ENCODE measurements at places on chromosomes 7 and 10.

GRCh38 chr7:87480386-87480785 lies 4.9 kb upstream of the ABCB4 start:
- DNase-seq: no peak

DNA sequence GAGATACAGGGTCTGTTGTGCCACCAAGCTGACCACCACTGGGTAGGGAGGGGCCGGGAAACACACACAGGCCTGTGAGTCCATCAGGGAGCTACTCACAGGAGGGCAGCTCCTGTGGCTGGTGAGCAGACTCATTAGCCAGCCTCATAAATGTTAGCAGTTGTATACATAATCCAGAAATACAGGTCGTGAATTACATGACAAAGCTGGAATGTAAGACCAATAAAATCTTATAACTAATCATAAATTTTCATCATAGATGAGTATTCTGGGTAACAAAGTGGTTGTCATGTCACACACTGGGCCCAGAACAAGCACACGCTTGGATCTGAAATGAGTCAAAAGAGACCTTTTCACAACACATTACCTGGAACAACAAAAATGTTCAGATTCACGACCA lies 642.6 kb upstream of the AUTS2 start:
- DNase-seq: no peak

DNA sequence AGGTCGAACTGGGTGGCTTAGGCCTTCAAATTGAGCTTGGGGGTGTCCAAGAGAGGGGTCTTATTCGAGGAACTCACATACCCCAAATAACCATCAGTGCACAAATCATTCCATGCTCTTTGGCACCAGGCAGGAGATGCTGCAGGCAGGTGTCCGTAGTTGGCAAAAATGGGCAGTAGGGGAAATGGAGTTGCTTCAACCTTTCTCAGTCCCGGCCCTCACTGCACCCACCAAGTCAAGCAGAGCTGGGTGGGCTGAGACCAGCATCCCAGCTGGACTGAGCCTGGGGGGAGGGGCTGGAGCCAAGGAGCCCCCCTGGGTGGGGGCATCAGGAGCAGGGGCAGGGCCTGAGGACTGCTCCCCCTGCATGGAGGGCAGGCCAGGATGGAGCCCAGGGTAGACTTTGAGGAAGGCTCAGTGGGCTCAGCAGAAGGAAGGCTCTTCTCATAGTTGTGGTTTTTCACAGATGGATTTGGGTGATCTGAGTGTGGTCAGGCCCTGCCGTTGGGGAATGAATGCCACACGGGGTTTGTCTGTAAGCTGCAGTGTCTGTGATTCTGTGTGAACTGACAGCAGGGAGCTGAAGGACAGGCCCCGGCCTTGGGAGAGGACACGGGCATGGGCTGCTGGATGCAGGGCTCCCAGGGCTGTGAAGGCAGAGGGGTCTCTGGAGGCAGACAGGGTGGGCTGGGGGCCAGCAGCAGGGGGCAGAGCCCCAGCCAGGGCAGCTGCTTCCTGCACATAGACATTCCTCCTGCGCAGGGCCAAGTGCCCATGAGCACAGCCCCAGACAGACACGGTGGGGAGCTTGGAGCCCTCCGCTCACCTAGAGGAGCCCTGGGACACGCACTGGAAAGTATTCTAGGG lies 144.5 kb downstream of the ADCY1 start:
- DNase-seq: no peak

GRCh38 chr10:118950190-118950680 lies 79.3 kb upstream of the NANOS1 start:
- DNase-seq: no peak

DNA sequence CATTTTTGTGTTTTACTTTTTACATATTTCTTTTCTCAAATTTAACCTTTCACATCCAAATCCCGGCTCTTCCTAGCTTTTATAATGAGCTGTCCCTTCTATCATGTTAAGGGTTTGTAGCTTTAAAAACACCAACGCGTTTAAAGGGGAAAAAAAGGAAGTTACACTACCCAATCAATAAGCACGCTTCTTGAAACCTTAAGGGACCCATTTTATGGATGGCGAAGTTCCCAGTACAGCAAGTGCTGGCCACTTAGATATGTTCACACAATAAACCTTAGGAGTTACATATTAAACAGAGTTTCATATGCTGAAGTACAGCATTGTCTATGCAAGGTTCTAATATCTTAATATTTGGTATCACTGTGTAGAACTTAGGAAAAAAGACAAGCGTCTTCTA lies 1.8 kb downstream of the GNG11 start:
- no peak for DNase-seq

GRCh38 chr7:97733276-97734161 lies 1.6 kb downstream of the TAC1 start:
- no peak for DNase-seq

DNA sequence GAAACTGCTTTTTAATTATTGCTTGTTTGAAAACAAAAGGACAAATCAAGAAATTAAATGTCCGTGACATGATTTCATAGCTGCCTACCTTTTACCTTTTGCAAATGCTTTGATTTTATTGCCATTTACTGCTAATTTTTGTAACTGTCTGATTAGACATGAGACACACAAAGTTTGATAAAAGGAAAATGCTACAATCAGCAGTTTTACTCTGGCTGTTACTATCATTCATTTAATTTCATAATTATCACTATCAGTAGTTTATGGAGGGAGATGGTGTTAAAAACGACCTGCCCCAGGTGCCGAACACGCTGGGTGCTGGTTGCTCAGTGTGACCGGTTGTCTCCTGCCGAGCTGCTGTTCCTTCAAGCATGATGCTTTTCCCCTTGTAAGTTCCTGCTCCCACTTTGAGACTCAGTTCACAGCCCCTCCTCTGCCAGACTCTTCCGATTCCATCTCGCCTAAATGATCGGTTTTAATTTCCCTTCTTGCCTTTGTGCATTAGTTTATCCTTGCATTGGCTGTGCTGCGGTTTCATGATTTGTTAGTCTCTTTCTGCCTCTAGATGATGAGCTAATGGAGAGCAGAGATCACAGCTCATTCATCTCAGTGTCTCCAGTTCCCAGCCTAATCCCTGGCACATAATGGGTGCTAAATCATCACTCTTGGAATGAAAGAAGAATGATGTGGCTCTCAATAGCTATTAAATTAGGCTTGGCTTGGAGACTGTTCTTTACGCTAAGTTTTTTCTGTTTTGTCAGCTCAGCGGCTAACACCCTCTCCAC lies 110.6 kb downstream of the PFKFB3 start:
- no peak for DNase-seq

- DNase-seq: no peak
These were observed 4.2 kb upstream of the EZH2 start for GRCh38 chr7:148888300-148888699.

DNA sequence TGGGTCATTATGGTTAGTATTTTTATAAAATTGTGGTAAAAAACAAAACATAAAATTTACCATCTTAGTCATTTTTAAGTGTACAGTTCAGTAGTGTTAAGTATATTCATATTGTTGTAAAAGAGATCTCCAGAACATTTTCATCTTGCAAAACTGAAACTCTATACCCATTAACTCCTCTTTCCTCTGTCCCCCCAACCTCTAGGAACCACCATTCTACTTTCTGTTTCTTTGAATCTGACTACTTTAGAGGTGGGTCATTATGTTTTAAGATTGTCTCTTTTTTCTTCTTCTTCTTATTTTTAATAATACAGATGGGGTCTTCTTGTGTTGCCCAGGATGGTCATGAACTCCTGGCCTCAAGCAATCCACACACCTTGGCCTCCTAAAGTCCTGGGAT lies 84.1 kb downstream of the DOCK4 start:
- no peak for DNase-seq

DNA sequence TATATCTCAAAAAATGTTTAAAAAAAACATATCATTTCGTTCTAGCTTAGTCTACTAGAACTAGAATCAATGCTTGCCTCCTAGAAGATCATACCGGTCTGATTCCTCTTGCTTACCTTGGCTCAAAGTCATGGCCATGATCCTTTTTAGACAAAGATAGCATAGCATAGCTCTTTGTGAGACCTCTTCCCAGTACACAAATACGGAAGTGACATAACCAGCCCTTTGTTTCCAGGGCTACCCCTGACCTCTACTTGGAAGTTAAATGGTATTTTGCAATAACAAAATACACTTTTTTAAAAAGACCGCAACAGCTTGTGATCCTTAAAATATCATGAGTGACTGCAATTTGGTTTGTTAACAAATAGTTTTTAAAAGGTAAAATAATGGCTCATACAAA lies 130.7 kb upstream of the NOBOX start:
- DNase-seq: no peak

GRCh38 chr10:127526161-127526560 lies 22.9 kb upstream of the NPS start:
- no peak for DNase-seq

GRCh38 chr7:74483402-74484336 lies 30.0 kb downstream of the GTF2IRD1 start:
- no peak for DNase-seq

- DNase-seq: no peak
These were observed 527 bp upstream of the HERPUD2 start for GRCh38 chr7:35695473-35695850.

DNA sequence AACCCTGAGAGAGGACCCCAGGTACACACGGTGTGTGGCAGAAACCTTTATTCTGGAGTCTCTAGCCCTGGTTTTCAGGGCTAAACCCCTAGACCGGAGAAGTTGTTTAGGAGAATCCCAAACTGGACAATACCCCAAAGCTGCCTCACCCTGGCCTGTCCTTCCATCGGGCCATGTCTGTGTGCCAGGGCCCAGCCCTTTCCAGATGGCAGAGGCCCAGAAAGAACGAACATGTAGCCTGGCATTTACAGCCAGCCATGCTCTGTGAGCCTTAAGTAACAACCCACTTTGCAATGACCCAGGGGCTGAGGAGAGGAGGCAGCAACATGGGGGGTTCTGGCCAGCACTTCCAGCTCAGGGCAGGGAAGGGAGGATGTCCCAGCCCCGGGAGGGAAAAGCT lies 142.1 kb downstream of the NEURL1 start:
- DNase-seq: no peak

DNA sequence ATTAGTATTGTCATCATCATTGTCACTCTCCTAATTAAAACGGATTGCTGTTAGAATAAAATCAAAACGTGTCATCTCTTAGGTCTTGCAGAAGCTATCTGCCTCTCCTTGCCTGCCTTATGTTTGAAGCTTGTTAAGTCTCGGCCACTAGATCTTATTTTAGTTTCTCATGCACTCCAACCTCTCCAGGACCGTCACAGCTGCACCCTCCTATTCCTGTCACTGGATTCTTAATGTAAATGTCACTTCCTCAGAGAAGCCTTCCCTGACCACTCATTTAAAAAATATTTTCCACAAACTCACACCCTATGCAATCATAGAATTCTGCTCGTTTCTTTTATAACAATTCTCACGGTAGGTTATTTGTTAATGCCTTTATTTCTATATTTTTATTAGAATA lies 103.9 kb upstream of the DKK1 start:
- DNase-seq: no peak

- no peak for DNase-seq
These were observed 268.8 kb downstream of the PLXNA4 start for GRCh38 chr7:132307465-132307864.

DNA sequence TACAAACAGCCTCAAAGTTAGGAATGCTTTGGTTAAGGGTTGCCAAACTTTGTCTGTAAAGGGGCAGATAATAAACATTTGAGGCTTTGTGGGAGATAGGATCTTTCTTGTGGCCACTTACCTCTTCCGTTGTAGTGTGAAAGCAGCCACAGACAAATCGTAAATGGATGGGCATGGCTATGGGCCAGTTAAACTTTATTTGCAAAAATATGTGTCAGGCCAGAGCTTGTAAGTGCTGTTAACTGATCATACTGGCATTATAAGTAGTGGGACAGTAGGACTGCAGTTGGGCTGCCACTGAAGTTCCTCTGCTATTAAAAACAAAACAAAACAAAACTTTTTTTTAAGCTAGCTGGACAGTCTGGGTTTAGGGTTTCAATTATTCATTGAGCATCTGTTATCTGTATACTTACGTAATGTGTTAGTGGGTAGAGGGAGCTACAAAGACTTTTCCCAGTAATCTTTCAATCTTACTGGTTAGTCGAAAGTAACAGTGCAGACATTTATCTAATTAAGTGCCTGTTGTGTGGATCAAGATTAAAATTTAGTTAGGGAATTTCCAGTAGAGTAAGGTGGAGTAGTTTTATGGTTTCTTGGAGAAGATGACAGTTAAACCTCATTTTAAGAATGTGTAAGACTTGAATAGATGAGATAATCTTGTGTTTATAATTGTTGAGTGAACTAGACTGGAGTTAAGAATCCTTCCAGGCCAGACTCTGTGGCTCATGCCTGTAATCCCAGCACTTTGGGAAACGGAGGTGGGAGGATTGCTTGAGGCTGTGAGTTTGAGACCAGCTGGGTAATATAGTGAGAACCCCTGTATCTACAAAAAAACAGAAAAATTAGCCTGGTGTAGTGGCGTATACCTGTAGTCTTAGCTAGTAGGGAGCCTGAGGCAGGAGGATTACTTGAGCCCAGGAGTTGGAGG lies 100.1 kb downstream of the BTRC start:
- DNase-seq: no peak

DNA sequence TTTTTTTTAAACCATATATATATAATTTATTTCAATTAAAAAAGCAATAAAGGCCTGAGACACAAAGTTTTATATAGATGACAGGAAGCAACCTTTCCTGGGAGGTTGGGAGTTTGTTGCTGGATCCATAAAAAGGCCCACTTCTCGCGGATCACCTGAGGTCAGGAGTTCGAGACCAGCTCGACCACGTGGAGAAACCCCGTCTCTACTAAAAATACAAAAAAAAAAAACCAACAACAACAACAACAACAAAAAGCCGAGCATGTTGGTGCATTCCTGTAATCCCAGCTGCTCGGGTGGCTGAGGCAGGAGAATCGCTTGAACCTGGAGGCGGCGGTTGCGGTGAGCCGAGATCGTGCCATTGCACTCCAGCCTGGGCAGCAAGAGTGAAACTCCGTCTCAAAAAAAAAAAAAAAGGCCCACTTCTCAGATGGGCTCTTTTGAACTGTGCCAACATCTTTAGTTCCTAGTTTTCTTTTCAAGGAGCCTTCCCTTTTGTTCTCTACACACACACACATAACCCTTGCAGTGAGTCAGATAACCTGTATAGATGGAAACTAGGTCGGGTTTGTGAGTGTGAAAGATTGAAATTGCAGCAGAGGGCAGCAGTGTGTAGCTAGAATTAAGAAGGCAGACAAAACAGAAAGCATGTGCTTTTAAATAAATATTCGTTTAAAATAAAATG lies 1.2 kb upstream of the SMNDC1 start:
- DNase-seq: peak; percentile 52

GRCh38 chr7:14197280-14197679 lies 207.8 kb upstream of the ETV1 start:
- DNase-seq: no peak

DNA sequence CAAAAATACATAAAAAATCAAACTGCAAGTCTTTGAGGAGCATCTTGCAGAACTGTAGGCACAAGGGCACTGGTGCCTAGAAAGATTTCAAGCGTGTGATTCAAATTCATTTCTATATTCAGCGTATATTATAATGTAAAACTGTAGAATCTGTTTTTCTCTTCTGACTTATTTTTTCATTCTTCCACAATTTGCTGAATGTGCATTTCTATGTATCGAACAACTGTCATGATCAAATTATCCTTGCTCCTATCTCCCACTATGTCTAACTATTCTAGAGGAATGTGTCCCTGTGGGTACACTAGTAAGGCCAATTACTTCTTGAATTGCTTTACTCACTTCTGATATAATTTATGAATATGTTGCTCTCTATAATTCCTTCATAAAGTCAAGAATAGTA lies 283.0 kb upstream of the MAGI2 start:
- no peak for DNase-seq

All from uterus (tissue), 4 donors.